Nucleus accumbens (tissue), 56 donors: ENCODE measurements at places on chromosomes 2 and 18.

DNA sequence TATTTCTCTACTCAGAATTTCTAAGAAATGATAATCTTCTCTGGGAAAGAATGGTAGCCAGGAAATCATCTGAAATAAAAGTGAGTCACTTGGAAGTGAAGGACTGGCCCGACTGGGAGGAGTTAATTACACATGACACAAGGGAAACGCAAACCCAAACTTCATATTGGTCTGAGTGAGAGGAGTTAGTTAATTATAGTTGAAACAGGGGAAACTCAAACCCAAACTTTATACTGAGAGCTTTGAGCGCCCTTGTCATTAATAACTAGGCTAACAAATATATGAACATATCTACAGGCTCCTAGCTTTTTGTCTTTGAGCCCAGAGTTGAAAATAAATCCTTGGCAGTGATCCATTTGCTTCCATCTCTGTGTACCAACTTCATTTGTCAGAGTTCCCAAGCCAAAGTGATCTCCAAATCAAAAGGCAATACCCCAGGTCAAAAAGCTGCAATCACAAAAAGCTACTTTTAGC, 187.8 kb upstream of the COL3A1 start:
- DNase-seq, result no peak

GRCh38 chr2:21059885-21060610, 16.2 kb upstream of the APOB start:
- DNase-seq, result no peak

- no peak for DNase-seq
These were observed 33.8 kb downstream of the NPC1 start for GRCh38 chr18:23552505-23552904.

- no peak for DNase-seq
These were observed 105.1 kb downstream of the NDUFA10 start for GRCh38 chr2:239919774-239920692.

DNA sequence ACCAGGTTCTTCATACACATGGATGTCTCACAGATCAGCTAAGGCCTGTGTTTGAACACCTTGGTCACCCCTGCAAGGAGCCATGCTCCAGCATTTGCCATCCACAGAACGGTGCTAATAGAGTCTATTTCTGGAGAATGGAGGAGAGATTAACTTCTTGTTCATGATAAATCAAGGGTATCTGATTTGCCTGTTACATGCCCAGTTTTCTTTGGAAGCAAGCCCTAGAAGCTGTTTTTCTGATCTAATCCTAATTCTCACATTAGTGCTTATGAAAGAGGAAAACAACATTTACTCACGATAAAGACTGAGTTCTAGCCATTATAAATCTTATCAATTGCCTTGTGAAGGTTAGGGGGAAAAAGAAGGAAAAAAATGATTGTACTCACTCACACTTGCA, 119.6 kb upstream of the DTNA start:
- DNase-seq, result no peak

GRCh38 chr2:168355121-168355520, 101.0 kb upstream of the CERS6 start:
- DNase-seq, result no peak

DNA sequence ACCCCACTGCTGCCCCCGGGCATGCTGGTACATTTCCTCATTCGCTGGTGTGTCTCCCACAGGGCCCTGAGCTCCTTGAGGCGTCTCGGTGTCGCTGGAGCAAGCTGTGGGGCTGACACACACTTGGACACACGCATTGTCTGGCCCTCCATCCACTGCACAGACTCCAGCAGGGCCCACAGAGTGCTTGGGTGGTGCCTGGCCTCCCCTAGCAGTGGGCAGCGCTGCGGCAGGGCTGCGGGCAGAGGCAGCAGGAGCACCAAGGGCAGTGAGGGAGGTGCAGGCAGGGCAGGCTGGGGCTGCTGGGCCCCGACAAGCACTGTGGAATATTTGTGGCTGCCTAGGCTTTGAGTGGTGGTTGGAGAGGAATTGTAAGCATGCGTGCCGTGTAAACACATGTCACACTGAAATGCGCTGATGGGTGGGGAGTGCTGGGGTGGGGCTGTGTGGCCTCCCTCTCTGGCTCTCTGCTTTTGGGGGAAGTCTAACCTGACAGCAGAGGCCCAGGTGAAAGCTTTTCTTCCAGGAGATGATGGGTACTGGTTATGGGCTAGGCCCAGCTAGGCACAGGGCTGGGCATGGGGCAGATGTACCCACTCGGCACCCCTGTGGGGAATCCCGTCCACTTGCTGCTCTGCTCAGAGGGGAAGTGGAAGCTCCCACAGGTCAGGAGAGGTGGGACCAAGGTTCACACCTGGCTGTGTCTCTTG, 55.5 kb upstream of the HS6ST1 start:
- DNase-seq, result no peak

DNA sequence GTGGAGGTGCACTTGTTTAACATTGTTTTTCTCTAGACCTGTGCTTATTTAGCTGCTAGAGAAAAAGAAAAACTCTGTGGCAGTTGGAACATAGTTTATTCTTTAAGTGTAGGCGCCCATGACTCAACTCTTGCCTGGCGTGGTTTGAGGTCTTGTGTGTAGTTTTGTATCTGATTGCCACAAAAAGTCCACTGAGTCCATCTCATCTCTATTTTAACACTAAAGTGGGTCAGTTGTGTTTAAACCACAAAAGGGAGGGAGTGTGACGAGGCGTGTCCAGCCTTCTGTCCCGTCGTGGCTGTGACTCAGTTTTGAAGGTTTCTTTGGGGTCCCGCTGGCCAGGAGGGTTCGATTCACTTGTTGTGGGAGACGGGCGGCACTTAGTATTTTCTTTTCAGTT, 15.3 kb upstream of the UGT1A9 start:
- DNase-seq, result no peak

GRCh38 chr2:216243026-216243425, 129.3 kb downstream of the MARCHF4 start:
- DNase-seq, result no peak

GRCh38 chr2:156574112-156574511, 137.9 kb downstream of the GPD2 start:
- no peak for DNase-seq

GRCh38 chr2:98367721-98368120, 21.5 kb downstream of the CNGA3 start:
- DNase-seq, result no peak

- no peak for DNase-seq
These were observed 417.9 kb downstream of the HRH4 start for GRCh38 chr18:24878289-24878688.

- no peak for DNase-seq
These were observed 35.8 kb downstream of the ST3GAL5 start for GRCh38 chr2:85852937-85853498.
